Mesothelial cell of epicardium (in vitro differentiated cells): ENCODE measurements at places on chromosomes 4 and X. TPM values are rescaled to one million over a fixed set of nuclear protein-coding genes. Genes with fewer than 3 reads are reported as not detected.

DNA sequence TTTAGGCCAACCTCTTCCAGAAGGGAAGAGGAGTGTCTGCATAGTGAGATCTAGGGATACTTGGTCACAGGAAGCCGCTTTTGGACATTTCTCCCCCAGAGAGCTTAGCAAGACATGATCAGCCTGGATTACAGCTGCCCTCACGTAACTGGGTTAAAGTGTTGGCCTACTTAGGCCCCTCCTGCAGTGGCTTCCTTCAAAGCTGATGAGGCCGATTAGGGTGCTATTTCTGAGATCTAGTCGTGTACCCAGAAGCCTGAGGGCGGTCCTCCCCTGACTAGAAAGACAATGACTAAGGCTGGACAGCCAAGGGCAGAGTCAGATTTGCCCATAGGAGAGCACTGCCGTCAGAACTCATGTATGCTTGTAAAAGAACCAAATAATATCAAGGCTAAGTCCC is 135.0 kb downstream of the AMMECR1 start:
- peaks cover 24% of the 10 kb centered on the region for H3K4me1 ChIP-seq
- DNase-seq = no peak
- no peak overlapping the region for H3K27ac ChIP-seq

GRCh38 chr4:55618546-55619143 is 17.5 kb downstream of the NMU start:
- no peak overlapping the region for H3K27ac ChIP-seq
- no peaks in the 10 kb centered on the region for H3K27me3 ChIP-seq
- DNase-seq = no peak
- no peaks in the 10 kb centered on the region for H3K36me3 ChIP-seq

DNA sequence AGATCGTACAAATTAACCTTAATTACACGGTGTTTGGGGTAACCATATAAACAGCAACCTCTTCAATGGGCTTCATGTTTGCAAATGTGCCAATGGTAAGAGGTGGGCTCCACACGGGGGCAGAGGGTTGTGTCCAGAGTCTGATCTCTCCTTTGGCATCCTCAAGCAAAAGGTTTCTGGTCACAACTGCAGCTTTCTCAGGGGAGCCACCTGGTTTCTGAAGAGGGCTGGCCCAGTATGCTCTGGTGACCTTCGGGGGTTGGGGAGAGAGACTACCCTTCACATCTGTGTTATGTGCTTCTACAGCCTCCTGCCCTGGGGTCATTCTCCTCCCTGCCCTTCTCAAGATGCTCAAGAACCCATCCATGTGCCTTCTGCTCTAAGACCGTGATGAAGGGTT is 259.6 kb downstream of the CRLF2 start:
- peaks cover 8% of the 10 kb centered on the region for H3K27me3 ChIP-seq
- no peaks in the 10 kb centered on the region for H3K4me1 ChIP-seq
- no peak overlapping the region for H3K27ac ChIP-seq
- H3K4me3 ChIP-seq = no peak overlapping the region
- no peaks in the 10 kb centered on the region for H3K36me3 ChIP-seq
- no peak for DNase-seq

DNA sequence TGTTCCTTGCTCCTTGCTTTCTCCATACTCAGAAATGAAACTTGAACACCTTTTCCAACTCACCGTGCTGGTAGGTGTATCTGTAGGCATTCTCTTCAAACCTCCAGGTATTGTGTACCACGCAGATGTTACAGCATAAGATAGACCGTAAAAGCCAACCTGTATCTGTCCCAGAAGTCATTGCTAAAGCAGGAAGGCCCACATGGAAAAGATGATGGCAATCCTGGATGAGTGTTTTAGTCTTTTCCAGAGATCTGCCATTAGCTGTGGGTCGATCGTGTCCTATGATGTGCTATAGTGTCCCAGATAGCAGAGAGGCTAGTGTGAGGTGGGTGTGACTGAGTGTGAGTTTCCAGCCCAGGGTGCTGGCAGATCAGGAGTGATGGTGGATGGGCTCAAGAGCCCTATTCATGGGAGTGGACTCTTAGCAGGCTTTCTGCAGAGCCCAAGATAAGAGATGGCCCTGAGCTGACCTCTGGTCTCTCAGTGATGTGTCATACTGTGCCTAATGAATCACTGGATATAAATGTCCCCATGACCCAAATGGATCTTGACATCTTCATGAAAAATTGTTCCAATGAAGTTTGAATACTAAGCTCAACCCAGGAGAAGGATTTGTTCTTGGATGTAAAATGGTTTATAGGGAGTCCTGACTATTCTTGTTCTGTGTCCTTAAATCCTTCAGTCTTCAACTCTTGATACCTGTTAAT is 69.1 kb upstream of the WDR1 start:
- DNase-seq = no peak
- H3K27ac ChIP-seq = no peak overlapping the region
- H3K4me3 ChIP-seq = no peak overlapping the region
- no peaks in the 10 kb centered on the region for H3K36me3 ChIP-seq
- peaks cover 2% of the 10 kb centered on the region for H3K4me1 ChIP-seq
- H3K27me3 ChIP-seq = no peaks in the 10 kb centered on the region

- no peak overlapping the region for H3K4me3 ChIP-seq
- no peak for DNase-seq
- no peak overlapping the region for H3K27ac ChIP-seq
- H3K4me1 ChIP-seq = no peaks in the 10 kb centered on the region
- H3K27me3 ChIP-seq = no peaks in the 10 kb centered on the region
- H3K36me3 ChIP-seq = no peaks in the 10 kb centered on the region
Observed at GRCh38 chrX:96102997-96103396, 581.6 kb upstream of the DIAPH2 start.

DNA sequence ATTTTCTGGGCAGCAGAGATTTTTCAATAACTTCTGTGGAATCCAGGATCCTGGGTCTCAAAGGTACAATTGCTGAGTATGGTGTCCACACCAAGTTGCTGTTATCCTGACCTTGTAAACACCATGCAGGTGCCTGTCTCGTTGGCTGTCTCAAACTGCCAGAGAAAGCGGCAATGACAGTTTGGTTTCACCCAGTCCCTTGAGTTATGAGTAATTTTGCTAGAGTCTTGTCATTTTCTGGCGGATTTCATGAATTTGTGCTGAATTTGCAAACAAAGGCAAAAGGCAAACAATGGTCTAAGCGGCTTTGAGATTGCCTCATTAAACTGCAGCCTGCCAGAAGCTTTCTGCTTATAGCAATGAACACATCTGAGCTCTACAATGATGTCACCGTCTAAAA is 847.9 kb downstream of the RAB28 start:
- no peak overlapping the region for H3K27ac ChIP-seq
- no peak for DNase-seq
- no peaks in the 10 kb centered on the region for H3K36me3 ChIP-seq
- H3K4me1 ChIP-seq = no peaks in the 10 kb centered on the region
- H3K27me3 ChIP-seq = peaks cover 12% of the 10 kb centered on the region
- no peak overlapping the region for H3K4me3 ChIP-seq

DNA sequence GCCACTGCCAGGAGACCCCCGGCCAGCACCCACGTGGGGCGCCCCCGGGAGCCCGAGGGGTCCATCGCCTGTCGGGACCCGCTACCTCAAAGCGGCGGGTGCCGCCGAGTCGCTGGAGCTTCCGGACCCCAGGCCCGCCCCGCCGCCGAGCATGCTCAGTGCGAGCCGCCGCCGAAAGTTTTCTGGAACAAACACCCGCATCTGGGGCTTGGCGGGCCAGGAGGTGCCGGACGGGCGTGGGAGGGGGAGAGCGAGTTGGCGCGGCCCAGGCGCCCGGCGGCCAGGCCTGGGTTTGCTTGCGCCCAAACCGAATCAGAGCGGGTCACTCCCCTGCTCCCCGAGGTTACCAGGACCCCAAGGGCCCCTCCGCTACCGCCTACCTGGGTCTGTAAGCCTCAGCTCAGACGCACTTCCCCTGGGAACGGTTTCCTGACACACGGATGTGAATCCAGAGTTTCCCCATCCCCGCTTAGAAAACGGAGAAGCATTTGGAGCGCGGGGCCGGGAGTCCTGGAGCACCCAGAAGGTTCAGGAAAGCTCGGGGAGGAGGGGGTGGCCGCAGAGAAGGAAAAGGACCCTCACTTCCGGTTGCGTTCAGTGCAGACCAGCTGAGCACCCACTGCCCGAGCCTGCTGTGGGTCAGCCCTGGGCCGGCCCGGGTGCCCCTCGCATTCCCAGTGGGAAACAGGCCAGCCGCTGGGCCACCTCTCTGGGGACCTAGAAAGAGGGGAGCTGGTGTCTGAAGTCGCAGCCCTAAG is at the start of gene EVC2:
Gene EVC2 (minus strand): TSS at position 111 of the 758 bp plus-strand sequence. CDS start 46 bp downstream, at position 65.
- peak; percentile 81 for DNase-seq
- peak within 1 kb of the TSS; percentile 76 for H3K4me3 ChIP-seq
- no peaks in the 10 kb centered on the region for H3K27me3 ChIP-seq
- H3K4me1 ChIP-seq = peaks cover 33% of the 10 kb centered on the region

GRCh38 chrX:24014388-24015018 is 12.5 kb downstream of the KLHL15 start:
- no peak overlapping the region for H3K27ac ChIP-seq
- H3K27me3 ChIP-seq = no peaks in the 10 kb centered on the region
- H3K36me3 ChIP-seq = peaks cover 14% of the 10 kb centered on the region
- no peak for DNase-seq
- peaks cover 1% of the 10 kb centered on the region for H3K4me1 ChIP-seq

DNA sequence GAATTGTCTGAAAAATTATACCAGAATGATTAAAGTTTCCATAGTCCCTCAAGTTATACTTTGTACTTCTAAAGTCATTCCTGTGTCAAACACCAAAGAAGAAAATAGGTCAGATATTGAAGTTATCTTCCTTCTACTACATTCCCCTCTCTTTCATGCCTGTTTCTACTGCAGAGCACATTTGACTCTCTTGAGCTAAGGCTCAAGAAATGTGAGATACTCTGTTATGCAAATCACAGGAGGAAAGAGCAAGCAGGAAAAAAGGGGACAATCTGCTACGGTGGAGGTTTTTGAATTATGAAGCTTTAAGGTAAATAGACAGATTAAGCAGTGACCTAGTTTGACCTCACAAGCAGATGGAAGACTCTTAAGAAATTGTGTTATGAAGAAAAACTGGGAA is 198.9 kb upstream of the LDB2 start:
- H3K27ac ChIP-seq = no peak overlapping the region
- DNase-seq = no peak
- no peaks in the 10 kb centered on the region for H3K27me3 ChIP-seq
- no peaks in the 10 kb centered on the region for H3K36me3 ChIP-seq
- H3K4me3 ChIP-seq = no peak overlapping the region

DNA sequence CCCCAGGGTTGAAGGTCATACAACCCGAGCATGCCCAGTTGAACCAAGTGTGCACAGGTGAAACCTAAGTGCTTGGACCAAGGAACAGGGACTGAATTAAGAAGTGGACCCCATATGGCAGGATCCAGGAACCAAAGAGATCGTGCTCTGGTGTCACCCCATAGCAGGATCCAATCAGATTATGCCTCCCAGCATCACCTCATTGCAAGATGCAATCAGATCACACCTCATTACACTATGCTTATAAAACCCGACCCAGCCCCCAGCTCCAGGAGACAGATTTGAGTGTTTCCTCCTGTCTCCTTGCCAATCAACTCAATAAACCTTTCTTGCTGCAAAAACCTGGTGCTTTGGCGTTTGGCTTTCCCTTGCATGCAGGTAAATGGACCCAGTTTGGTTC is 37.6 kb downstream of the EFHC2 start:
- no peaks in the 10 kb centered on the region for H3K27me3 ChIP-seq
- DNase-seq = no peak
- no peak overlapping the region for H3K4me3 ChIP-seq
- no peak overlapping the region for H3K27ac ChIP-seq
- peaks cover 4% of the 10 kb centered on the region for H3K4me1 ChIP-seq

DNA sequence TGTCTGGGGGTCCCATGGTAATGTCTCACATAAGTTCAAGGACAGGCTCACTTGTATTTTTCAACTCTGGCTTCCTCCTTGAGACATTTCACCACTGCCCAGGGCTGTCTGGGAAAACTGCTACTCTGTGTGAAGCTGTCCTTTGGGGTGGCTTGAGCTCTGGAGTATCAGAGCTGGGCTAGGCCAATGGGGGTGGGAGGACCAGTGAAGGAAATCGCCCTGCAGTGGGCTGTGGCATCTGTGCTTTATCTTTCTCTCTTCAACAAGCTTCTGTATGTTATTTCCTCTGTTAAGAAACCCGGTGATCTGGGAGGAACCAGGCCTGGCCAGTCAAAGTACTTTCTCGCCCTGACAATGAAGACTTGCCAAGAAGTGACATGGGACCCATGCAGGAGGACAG is 87.4 kb downstream of the SMIM20 start:
- H3K4me3 ChIP-seq = no peak overlapping the region
- H3K27me3 ChIP-seq = peaks cover 1% of the 10 kb centered on the region
- no peaks in the 10 kb centered on the region for H3K36me3 ChIP-seq
- H3K27ac ChIP-seq = no peak overlapping the region
- H3K4me1 ChIP-seq = no peaks in the 10 kb centered on the region
- DNase-seq = no peak

DNA sequence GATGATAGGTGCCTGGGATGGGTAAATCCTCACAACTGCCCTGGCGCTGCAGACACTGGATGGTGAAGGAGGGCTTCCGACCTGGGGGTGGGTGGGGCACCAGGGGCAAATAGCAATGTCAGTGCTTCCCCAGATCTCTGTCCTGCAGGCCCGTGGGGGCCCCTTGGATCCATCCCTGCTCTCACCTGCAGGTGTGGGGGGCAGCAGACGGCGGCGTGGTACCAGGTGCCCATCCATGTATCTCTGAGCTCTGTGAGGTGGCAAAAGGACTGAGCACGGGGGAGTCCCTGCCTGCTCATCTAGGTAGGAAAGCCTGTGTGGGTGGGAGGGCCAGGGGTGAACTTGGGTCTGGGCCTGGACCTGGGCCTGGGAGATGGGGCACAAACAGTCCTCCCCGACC is 6.5 kb upstream of the SYP start:
- no peaks in the 10 kb centered on the region for H3K4me1 ChIP-seq
- no peak for DNase-seq
- H3K27me3 ChIP-seq = peaks cover 8% of the 10 kb centered on the region
- H3K36me3 ChIP-seq = no peaks in the 10 kb centered on the region
- H3K4me3 ChIP-seq = no peak overlapping the region

DNA sequence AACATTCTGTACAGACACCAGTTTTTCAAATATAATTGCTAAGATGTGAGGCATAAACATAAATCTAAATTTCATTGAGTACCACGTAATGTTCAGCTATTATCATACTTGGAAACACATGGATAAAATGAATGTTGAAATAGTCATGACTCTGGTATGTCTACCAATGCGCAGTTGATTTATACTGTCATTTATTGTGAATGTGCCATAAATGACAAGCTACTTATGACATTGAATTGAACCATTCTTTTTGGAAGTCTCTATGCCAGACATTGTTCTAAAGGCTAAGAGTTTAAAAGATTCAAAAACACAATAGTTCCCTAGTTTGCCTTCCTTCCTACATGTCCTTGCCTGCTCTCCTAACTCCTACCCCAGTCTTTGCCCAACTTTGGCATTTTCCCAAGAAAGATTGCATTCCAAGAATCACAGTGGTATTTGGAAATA is 96.6 kb upstream of the DMD start:
- peak overlapping the region; percentile 93 for H3K27ac ChIP-seq
- peaks cover 22% of the 10 kb centered on the region for H3K4me1 ChIP-seq
- H3K27me3 ChIP-seq = no peaks in the 10 kb centered on the region
- no peak for DNase-seq

The MGAT4D gene
- total RNA-seq = not detected in 3 replicates

The EDA2R gene
- total RNA-seq = 13.6 to 14.8 TPM (median 14.6 TPM) in 3 replicates

The IRS4 gene
- total RNA-seq = 2.2 to 2.7 TPM (median 2.2 TPM) in 3 replicates

The TLR10 gene
- total RNA-seq = not detected in 3 replicates

The TREX2 gene
- total RNA-seq = 0.72 to 0.97 TPM (median 0.83 TPM) in 3 replicates

The DNAAF6 gene
- not detected in 3 replicates for total RNA-seq

The TASL gene
- not detected in 3 replicates for total RNA-seq

The TLR1 gene
- 0.77 to 1.2 TPM (median 0.82 TPM) in 3 replicates for total RNA-seq

The CXCL6 gene
- 0.16 to 0.20 TPM (median 0.18 TPM) in 3 replicates for total RNA-seq
